ENCODE measurements at places on chromosomes 3 and 15.

GRCh38 chr15:99981839-99982658, 248.8 kb upstream of the LYSMD4 start:
- DNase-seq, result no peak

GRCh38 chr3:197022405-197023231, 7.0 kb downstream of the MELTF start:
- DNase-seq, result no peak

DNA sequence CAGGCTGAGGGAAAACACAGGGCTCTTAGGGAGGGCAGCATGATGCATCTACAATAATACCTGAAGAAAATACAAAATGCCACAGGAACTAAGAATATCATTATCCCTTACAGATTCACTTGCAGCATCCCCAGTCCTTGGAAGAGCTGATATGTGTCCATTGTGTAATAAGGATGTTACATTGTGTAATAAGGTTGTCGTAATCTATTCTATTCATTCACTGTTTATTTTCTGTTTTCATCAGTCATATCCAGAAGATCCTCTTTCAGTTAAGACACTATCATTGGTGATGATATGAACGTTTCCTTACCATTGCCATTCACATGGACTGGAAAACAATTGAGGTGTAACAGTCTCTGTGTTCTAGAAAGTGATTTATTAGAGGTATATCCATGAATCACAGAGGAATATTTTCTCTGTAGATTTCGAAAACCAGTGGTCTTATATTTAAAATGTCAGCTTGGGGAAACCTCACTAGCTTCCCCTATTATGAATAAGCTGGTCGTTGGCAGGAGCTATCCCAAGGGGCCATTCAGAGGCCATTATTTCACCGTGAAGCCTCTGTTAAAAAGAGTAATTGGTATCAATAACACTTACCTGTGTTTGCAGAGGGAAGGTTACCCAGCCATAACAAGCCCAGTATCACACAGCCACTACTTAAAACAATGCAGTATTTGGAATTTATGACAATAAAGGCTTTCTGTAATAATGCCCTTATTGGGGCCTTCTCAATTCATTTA, 241.1 kb downstream of the ZNF385D start:
- no peak for DNase-seq

- DNase-seq, result no peak
Observed at GRCh38 chr3:167773584-167773983, 38.1 kb downstream of the SERPINI1 start.

DNA sequence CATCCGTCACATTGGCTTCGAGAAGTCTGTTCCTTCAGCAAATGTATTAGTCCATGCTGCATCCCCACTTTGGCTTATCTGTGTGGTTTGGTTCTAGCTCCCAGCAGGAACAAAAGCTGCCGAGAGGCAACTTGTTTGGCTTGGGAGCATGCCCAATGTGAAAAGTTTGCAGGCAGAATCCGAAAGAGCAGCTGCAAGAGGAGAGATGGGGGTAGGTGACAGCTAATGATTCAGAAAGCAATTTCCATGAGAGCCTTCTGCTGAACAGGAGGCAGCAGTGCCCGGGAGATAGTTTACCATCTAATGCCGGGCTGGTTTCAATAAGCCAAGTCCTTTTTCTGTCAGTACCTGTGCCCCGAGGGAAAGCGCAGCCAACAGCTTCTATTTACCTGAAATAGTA, 60.2 kb downstream of the GRM7 start:
- DNase-seq, result peak; percentile 66

DNA sequence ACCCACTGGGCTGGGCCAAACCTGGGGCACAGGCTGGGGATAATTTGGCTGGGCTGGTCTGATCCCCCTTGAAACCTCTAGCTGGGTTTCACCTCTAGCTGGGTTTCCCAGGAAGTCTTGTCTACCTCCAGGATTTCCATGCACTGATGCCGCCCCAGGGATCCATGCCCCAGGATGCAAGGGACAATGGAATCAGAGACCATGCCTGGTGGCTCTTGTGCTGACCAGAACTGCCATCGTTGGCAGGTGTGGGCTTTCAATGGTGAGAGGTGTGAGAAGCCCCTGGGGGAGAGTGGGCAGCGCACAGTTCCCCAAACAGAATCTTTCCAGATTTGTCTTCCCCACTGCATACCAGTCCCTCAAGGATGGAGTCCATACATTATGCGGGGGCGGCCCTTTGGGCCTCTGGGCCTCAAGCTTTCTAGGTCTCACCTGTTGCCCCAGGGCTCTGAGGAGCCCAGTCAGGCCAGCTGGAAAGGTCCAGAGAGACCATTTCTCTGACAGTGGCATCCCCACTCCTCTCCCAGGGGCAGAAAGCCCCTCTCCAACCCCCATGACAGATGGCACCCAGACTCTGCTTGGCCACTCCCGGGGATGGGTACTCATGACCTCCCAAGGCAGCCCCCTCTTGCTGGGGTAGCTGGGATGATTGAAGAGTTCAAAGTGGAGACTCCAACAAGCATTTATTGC, 35.4 kb downstream of the EPHB3 start:
- no peak for DNase-seq

DNA sequence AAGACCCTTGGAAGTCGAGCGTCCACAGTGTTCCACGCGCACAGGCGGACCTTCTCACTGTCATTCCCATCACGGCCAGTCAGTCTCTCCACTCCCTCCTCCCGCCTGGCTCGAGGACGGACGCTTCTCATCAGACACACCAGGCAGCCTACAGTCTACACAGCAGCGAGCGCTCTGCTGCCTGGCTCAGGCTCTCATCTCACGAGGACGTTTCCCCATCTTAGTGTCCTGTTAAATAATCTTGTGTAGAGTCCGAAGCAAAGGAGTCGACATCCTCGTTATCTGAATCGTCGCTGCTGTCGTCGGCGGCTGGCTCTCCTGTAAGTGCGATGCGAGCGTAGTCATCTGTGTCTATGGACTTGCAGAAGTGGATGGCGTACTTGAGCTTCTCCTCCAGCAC, 12.4 kb upstream of the OCA2 start:
- DNase-seq, result no peak

DNA sequence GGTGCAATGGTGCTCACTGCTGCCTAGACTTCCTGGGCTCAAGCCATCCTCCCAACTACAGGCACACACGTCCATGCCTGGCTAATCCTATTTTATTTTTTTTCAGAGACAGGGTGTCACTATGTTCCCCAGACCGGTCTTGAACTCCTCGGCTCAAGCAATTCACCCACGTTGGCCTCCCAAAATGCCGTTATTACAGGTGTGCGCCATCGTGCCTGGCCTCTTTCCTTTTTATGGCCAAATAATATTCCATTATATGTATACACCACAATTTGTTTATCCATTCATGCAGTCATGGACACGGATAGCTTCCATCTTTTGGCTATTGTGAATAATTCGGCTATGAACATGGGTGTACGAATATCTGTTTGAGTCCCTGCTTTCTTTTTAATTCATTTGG, 962 bp upstream of the NEK4 start:
- DNase-seq, result no peak

All from Ammon's horn (tissue), 1 donor.